Posterior vena cava (tissue), 2 donors: ENCODE measurements at places on chromosomes 2 and 18.

DNA sequence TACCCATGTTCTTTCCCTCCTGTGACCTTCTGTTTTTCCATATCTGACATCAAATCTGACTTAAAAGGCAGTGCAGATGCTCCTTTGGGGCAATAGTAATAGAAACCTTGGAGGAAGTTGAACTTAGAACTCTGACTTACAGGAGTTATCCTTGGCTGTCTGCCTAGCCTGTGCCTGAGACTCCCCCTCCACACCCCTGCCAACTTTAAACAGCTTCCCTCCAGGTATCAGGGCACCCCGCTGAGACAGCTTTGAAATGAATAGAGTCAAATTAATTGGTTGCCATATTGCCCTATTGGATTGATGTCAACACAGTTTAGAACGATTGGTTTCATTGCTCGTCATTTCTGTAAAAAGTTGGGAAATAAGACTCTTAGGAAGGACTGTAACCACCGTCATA lies 322.0 kb downstream of the PRKCE start:
- no peak for DNase-seq

DNA sequence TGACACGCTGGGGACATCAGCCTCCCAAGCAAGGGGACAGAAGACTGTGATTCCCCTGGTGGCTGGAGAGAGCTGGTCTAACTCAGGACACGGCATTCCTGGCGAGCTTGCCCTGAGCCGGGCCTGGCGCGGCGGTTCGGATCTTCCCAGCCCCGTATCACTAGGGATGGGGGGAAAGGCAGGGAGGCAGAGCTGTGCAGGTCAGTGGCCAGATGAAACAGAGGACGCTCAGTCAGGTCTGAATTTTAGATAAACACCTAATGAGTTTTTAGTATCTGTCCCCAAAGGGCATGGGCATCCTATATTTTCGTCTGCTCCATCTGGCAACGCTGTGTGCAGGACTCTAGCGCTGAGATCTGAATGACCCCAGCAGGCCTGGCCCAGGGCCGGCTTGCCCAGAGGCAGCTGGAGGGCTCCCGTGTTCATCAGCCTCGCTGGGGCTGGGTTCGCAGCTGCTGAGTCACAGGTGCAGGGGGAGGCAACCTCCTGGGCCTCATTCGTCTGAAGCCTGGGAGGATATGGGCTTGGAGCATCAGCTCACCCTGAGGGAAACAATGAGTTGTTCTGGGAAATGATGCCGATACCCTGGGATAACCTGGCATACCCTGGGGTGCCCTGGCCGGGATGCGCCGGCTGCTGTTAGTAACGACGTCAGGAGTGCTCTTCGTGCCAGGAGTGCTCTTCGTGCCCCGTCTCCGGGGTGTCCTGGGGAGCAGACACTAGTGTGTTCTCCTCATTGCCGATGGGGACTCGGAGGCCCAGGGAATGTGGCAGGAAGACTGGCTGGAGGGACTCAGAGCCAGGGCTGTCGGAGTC lies 48.1 kb upstream of the HPCAL1 start:
- peak; percentile 72 for DNase-seq

DNA sequence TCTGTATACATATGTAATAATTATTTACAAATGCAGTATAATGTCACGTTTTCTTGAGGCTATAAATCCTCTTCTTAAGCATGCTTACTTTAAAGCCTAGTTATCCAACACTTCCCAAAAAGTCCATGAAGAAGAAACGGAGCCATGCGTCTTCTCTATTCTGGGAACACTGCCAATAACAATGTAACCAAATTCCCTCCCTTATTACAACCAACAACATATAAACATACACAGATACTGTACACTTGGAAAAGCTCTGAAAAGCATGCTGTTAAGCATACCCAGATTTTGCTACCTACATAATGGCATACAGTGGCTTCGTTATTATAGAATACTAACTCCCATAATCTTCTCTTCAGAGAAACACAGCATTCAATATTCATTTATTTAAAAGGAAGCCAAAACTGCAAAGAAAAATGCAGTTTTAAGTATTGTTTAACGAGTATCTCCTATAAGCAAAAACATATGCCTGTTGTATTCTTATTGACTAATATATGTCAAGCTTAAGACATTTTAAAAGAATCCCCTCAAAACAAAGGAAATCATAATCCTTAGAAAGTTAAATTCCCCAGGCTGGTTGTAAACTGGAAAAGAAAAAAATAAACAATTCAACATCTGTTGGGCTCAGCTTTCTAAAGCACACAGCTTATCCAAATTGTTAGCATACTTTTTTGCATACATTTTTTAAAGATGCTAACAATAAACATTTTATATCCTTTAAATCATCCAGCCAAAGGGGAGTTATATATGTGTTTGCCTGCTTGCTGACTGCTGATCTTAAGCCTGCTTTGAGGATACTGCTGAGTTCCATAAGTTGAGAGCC lies 83.4 kb downstream of the SLC25A12 start:
- DNase-seq = no peak

- DNase-seq = no peak
Measured at GRCh38 chr2:14928056-14928455, 295.5 kb downstream of the LRATD1 start.

GRCh38 chr18:32349728-32350395 lies 120.8 kb downstream of the GAREM1 start:
- DNase-seq = no peak

DNA sequence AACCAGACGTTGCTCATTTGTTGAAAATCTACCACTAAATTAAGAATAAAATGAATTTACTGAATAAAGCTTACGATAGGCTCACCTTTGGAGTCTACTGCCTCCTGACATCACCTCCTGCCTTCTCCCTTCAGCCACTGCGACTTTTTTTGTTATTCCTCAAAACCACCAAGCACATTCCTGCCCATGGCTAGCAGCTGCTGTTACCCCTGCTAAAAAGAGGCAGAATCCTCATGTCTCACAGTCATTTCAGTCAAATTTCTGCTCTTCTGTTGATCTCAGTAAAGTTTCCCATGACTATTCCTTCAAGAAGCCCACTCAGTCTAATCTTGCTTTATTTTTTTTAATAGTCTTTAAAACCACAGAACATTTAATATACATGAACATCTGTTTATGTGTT lies 40.8 kb upstream of the ANKRD62 start:
- no peak for DNase-seq

DNA sequence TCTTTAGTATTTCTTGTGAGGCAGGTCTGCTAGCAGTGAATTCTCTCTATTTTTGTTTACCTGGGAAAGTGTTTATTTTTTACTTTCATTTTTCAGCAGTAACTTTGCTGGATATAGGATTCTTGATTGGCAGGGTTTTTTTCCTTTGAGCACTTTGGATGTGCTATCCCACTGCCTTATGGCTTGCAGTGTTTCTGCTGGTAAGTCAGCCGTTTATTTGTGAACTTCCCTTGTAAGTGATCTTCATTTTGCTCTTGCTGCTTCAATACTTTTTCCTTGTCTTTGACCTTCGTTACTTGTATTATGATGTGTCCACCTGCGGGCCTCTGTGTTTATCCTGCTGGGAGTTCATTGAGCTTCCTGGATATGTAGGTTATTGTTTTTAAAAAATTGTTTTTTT lies 54.7 kb downstream of the SLC66A2 start:
- DNase-seq = no peak

- no peak for DNase-seq
Measured at GRCh38 chr2:98876741-98877140, 59.3 kb downstream of the CRACDL start.

DNA sequence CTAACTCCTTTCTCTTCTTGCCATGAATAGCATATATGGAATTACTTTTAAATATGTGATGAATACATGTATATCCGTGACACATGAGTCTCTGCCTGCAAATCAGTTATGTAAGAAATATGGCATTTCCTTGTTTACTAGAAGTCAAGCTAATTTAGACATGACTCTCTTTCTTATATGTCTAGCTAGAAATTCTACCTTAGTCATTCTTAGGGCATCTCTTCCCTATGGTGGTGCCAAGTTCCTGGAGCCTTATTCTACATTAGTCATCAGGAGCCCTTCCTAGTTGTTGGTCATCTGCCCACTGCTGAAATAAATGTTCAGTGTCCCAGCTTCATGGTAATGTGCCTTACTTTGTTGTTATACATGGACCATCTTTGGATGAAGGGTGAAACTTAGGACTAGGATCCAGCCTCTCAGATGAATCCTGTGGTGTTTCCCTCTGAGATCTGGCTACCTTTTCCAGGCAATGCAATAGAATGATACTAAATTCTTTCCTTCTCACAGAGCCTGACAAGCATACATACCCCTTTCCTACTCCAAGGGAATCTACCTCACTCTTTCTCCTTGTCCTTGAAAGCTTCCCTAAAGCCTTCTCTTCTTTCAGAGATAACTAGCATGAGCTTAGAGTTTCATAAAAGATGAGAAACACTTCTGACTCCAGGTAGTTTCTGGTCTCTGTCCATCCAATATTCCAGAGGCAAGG lies 415.3 kb upstream of the VWC2L start:
- DNase-seq = no peak

DNA sequence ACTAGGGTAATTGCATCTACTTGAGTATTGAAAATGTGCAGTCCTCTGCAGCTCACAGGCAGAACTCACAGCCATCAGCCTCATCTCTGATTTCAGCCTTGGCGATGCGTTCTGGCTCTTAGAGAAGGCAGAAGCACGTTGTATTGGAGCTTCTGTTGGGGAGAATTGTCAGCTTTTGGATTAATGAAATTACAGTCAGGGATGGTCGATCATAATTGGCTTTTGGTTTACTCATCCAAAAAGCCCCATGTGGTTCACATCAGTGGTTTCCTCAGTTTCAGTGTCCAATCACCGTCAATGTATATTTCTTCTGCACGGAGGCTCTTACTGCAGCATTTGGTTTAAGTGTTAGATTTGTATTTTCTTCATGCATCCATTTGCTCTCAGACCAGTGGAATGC lies 218.5 kb upstream of the SOX11 start:
- DNase-seq = no peak

DNA sequence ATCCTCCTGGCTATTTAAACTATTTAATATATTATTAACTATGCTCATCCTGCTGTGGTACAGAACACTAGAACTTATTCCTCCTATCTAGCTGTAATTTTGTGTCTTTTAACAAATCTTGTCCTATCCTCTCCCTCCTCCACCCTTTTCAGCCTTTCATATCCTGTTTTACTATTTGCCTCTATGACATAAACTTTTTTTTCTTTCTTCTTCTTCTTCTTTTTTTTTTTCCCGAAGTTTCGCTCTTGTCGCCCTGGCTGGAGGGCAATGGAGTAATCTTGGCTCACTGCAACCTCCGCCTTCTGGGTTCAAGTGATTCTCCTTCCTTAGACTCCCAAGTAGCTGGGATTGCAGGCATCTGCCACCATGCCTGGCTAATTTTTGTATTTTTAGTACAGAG lies 201.5 kb downstream of the LPIN1 start:
- no peak for DNase-seq

- DNase-seq = peak; percentile 94
Measured at GRCh38 chr2:200306196-200306930, at the start of gene SPATS2L. SPATS2L (plus strand) TSS chr2:200306693; CDS start chr2:200389245, 82,552 bp downstream.
